ENCODE measurements at places on chromosomes 7 and 10.

- DNase-seq: peak; percentile 67
Measured at GRCh38 chr10:26438534-26439341, 597 bp downstream of the APBB1IP start.

DNA sequence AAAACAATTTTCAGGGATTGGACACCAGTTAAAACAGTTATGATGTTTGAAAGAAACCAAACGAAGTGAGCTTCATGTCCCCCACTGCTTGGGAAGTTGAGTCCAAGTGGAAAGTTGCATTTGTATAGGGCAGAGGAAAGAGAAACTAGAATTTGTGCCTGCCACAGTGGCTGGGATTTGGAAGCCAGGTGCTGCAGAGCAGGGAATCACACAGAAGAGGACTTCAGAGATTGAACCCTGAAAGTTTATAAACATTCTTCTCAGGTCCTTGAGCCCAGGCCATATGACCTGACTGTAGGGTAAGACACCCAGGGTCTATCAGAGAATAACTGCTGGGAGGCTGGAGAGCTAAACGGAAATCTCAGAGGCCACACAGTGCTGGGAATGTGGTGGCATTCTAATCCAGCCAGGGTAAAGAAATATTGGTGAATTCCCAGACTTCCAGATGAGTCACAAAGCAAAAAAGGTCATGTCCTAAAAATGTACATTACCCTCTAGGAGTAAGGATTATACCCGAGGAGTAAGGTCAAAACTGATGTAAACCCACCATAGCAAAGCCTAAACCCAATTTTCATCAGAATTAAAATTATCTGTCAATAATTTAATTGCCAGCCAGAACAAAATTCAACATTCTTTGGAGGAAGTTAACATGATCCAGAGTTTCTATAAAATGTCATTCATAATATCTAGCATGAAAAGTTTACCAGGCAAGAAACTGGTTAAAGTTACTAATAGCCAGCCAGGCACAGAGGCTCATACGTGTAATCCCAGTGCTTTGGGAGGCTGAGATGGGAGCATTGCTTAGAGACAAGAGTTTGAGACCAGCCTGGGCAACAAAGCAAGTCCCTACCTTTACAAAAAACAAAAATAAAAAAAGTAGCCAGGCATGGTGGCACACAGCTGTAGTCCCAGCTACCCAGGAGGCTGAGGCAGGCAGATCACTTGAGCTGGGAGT is 31.2 kb downstream of the TOMM7 start:
- DNase-seq: no peak

DNA sequence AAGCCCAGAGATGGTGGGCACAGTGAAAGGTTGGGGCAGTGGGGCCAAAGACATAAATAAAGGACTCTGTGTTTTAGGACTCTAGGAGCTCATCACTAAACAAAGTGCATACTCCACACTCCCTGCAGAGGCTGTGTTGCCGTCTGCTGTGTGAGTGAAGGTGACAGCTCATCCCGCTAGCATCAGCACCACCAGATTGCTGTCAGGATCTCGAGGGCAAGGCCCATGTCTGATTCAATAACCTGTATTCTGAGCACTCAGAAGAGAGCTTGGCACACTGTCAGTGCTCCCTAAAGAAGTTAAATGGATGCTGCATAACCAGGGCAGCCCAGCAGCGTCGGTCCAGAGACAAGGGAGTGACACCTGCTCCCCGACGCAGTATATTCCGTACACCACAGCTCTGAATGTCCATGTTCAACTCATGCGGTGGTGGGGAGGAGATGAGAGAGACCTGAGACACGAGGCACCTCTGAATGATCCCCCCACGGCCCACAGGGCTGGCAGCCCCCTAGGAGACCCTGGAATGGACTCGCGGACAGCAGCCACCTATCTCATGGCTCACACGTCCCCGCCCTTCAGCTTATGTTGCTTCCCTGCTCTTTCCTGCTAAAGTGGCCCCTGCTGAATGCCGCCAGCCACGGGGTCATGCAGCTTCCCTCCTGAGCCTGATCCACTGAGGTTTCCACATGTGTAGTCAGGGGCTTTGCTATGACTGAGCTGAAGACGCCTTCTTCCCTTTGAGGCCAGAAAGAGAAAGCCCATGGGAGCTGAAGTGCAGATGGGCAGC is 132.7 kb upstream of the KCNMA1 start:
- DNase-seq: no peak

DNA sequence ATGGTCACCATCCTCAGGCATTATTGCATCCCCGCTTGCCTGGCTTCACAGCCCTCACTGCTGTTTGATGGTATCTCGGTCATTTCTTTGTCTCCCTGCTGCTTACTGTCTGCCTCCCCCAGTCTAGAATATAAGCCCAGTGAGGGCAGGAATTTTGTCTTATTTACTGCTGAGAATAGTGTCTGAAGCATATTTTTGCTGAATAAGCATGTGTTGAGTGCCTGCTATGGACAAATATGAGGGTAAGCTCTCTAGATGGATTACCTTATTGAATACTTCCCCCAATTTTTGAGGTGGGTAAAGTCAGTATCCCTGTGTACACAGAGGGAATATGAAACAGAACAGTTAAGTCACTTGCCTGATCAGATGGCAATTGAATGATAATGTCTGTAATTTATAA is 36.5 kb upstream of the CABCOCO1 start:
- no peak for DNase-seq

- DNase-seq: no peak
Measured at GRCh38 chr7:129375141-129375938, 58.9 kb upstream of the STRIP2 start.

DNA sequence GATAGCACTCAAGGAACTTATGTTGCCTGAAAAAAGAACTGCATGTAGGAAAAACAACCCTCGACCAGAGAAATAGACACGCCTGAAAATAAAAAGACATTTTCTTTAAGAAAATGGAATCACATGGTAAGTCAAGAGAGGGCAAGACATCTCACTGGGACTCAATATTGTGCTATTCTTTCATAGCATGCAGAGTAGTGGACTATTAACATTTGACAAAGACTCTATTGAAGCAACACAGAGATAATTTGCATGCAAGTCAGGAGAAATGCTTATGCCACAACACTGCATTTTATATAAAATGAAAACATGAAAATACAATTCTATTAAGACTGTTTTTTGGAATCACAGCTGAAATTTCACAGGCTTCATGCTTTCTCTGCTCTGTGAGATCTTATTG is 77.9 kb upstream of the RHOBTB1 start:
- DNase-seq: no peak

DNA sequence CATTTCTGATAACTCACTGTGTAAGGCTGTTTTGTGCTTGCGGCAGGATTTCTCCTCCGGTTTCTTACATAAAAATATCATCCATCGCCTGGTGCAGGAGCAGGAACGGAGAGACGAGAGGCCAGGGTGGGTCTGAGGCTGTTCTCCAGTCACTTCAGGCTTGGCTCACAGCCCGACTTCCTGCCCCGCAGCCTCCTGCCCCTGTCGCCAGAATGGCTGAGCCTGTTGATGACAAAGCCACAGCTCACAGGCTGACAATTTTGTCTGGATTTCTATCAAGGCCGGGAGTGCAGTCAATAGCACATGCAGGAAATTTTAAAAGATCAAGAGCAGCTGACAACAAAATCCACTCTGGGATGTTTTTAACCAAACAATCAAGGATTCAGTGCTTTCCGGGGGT is 229.7 kb upstream of the ZNF32 start:
- DNase-seq: no peak

DNA sequence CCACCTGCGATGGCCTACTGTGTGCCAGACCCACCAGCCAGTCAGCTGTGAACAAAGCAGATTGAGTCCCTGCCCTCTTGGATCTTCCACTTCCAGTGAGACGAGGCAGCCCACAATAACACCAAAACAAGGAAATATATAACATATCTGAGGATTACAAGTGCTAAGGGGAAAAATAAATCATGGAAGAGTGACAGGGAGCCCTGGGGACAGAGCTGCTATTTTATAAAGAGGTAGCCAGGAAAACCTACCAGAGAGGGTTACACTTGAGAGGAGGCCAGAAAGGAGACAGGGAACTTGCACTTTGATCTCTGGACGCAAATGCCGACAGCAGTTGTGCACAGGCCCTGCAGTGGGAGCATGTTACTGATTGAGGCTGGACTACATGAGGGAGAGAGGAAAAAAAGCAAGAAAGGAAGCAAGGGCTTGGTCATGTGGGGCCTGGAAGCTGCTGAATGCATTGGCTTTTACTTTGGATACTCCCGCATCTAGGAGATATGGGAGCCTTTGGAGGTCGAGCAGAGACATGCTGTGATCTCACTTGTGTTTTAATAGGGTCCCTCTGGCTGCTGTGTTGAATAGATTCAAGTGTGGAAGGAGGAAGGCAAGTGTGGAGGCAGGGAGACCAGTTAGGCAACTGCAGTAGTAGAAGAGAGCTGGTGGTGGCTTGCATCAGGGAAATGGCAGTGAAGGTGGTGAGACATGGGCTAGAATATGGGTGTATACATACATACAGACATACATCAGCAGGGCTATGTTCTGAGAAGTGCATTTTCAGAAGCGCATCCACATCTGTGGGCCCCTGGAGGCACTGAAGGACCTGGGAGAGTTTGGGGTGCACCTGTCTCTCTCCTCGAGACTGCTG is 26.2 kb downstream of the MINDY4 start:
- no peak for DNase-seq

- DNase-seq: no peak
Measured at GRCh38 chr10:78779339-78779955, 289.3 kb upstream of the ZMIZ1 start.

DNA sequence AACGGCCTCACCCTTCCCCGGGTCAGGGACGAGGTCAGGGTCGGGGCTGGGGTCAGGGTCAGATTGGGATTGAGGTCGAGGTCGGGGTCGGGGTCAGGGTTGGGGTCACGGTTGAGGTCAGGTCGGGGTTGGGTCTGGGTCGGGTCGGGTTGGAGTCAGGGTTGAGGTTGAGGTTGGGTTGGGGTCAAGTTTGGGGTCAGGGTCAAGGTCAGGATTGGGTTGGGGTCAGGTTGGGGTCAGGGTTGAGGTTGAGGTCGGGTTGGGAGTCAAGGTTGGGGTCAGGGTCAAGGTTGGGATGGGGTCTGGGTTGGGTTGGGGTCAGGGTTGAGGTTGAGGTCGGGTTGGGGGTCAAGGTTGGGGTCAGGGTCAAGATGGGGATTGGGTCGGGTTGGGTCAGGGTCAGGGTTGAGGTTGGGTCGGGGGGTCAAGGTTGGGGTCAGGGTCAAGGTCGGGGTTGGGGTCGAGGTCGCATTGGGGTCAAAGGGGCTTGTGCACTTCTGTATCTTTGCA is 131.4 kb downstream of the VIPR2 start:
- no peak for DNase-seq

GRCh38 chr10:128483216-128483615 is 357.0 kb upstream of the MKI67 start:
- no peak for DNase-seq

GRCh38 chr7:73738220-73738611 is 386 bp downstream of the ABHD11 start:
- no peak for DNase-seq

GRCh38 chr10:100571084-100571856 is 35.5 kb downstream of the HIF1AN start:
- no peak for DNase-seq

GRCh38 chr7:38168890-38169570 is 9.0 kb upstream of the STARD3NL start:
- DNase-seq: no peak

DNA sequence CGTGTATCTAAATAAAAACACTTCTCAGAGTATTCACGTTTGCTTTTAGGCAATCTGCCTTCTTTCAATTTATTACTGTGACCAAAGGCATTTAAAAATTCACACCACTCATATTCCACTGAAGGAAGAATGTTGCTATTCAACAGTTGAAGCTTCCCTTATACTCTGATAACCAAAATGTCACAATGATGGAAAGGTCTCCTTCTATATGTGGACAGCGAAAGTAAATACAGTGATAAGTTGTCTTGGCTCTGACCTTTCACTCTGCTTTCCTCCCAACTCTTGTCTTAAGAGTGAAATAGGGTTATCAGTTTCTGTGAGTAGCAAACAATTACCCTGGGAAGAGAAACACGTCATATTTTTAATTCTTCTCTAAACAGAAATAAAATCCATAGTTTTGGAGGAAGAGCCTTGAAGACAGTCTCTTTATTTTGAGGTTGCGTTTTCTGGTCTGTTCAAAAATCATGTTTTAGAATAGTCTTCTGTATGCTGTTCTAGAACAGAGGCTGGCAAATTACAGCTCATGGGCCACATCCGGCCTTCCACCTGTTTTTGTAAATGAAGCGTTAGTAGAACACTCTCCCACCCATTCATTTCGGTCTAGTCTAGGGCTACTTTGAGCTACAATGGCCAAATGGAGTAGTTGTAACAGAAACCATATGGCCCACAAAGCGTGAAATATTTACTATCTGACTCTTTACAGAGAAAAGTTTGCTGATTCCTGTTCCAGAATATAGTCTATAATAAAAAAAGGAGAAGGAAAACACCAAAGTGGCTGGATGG is 41.3 kb downstream of the ETV1 start:
- DNase-seq: no peak

DNA sequence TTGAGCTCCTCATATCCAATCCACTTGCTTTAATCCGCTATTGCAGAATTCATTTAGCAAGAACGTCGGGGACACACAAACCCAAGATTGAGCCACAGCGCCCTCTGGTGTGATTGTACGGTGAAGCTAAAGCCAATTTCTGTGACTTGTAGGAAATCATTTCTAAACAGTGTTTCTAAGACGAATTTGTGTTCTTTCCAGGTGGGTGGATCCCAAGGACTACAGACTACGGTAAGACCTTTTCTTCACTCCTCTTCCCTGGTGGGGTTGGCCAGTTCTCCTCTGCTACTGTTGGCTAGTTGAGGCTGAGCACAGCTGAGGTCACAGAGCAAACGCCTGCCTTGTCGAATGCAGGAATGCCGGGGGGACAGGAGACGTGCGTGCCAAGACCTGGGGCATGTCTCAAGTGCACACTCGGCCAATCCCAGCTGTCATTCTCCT is 5.2 kb downstream of the DMBT1 start:
- peak; percentile 74 for DNase-seq

GRCh38 chr7:148882841-148883265 is 1.2 kb downstream of the EZH2 start:
- no peak for DNase-seq

GRCh38 chr10:104252368-104252767 is 2.3 kb upstream of the GSTO1 start:
- no peak for DNase-seq

DNA sequence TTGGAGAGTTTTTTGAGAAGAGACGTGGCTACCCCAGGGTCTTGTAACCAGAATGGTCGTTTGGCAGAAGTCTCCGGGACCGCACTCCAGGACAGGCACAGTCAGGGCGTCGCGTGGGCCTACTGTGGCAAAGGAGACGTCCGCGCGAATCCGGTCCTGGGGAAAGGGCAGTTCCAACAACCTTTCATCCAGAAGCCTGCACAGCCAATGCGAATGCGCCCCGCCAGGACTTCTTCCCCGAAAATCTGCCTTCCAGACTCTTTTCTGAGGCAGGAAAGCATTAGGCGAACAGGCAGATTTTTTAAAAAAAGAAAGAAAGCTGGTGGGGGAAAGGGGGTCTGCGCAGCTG is 2.0 kb downstream of the HPSE2 start:
- DNase-seq: no peak

All from T-cell (primary cell).